ENCODE measurements at places on chromosomes 7 and 10.

- DNase-seq = no peak
Observed at GRCh38 chr7:81887098-81888090, 117.5 kb upstream of the HGF start.

DNA sequence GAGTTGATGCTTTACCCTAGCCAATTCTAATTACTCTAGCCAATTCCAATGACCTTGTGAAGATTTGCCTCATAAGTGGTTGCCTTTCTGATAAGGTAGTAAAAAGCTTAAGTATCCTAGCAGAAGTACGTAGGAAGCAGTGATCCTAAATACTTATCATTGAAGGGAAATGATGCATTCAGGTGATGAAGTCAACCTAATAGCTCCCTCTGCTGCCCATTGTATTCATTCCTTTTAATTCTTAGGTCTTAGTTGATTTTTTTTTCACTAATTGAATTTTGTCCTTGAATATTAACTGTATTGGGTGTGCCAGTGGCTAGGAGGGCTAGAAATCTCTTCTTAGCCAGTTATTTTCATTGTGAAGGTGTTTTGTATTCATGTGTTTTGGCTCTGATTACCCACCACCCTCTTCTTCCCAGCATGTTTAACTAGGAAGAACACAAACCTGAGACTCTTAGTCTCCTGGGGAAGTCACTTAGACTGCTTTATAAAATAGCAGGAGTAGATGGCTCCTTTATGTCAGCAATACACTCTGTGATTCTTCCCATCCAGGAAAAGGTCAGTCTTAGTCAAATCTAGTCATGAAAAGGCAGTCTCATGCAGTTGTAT, 46.3 kb downstream of the PLEKHA8 start:
- peak; percentile 8 for DNase-seq

GRCh38 chr10:103545771-103546281, 52.3 kb downstream of the NEURL1 start:
- no peak for DNase-seq

- DNase-seq = no peak
Observed at GRCh38 chr7:116159711-116160110, 50.6 kb upstream of the TES start.

- DNase-seq = no peak
Observed at GRCh38 chr10:118501637-118502440, 93.6 kb downstream of the PRLHR start.

- DNase-seq = no peak
Observed at GRCh38 chr7:51069411-51070083, 247.1 kb downstream of the COBL start.

DNA sequence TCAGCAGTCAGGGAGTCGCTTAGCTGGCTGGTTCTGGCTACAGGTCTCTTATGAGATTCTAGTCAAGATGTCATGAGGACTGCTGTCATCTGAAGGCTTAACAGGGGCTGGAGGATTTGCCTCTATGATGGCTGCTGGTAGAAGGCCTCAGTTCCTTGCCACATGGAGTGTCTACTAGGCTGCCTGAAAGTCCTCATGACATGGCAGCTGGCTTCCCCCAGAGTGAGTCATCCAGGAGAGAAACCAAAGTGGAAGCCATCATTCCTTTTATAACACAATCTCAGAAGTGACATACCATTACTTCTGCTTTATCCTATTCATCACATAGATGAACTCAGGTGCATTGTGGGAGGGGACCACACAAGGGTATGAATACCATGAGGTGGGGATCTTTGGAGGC, 75.1 kb downstream of the EXOC6 start:
- no peak for DNase-seq

- no peak for DNase-seq
Observed at GRCh38 chr7:157219154-157219553, 80.4 kb downstream of the UBE3C start.

DNA sequence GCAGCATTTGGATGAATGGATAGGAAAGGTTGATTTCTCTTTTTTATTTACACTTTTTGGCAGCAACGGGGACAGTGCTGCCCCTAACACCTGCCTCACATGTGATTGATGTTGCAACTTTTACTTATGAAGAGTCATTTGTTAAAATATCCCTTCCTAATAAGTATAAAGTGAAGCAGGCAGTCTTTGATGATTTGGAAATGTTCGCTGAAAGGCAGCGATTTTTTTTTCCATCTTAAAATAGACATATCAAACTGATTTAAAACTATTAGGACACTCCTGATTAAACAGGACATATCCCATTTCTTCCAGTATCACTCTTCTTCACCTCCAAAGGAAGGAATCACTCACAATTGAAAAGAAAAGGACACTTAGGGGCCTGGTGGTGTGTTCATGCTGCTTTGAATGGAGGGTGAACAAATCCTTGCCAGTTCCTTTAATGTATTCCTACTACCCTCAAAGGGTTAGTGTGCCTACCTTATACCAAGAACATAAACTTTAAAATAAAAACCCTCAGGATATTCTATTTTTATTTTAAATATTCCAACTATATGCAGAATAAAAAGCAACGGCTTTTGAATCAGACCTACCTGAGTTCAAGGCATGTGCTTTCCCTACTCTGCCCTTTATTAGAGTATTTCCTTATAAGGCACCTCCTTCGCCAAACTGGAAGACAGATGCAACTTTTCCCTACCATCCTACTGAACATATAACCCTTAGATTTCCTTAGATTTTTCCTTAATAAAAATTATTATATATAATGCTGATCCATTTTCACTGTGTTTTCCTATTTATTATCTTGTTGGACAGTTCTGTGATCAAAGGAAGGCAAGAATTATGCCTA, 1.1 kb downstream of the ADK start:
- DNase-seq = no peak

- DNase-seq = no peak
Observed at GRCh38 chr7:25922296-25922695, 229.7 kb upstream of the NFE2L3 start.

DNA sequence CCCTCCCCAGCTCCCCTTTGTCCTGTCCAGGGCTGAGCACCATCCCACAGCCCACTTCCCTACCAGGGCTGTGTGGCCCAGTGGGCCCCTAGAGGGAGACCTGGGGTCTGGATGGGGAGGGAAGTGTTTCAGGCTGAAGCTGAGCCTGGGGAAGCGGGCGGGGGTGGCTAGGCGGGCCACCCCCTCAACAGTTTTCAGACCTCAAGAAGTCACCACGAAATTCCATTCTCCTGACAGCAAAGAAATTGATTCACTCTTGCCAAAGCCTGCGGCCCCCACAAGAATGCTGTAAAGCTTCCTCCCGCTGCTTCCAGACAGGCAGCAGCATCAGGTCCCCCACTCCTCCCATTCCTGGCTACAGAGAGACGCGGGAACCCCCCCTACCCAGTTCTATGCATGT, 2.5 kb upstream of the LFNG start:
- no peak for DNase-seq

GRCh38 chr7:118250860-118251494, 26.5 kb downstream of the ANKRD7 start:
- no peak for DNase-seq

Measured in T-helper 1 cell (primary cell).